ENCODE measurements at places on chromosomes 3 and 15. TPM values are rescaled to one million over a fixed set of nuclear protein-coding genes. Genes with fewer than 3 reads are reported as not detected.

The PCCB gene
- total RNA-seq, result 70.0 TPM

The WNT5A gene
- total RNA-seq, result 4.4 TPM

The SLC28A1 gene
- total RNA-seq, result not detected

The GP5 gene
- total RNA-seq, result 0.14 TPM

The NEK4 gene
- 27.8 TPM for total RNA-seq

The SEMA3B gene
- 31.8 TPM for total RNA-seq

The PLSCR5 gene
- total RNA-seq, result not detected

All from smooth muscle cell of bladder (primary cell).